HS-5 (cell line): ENCODE measurements at places on chromosomes 3 and 15.

GRCh38 chr15:46918462-46919140 lies 798.7 kb upstream of the SEMA6D start:
- DNase-seq: no peak

- DNase-seq: no peak
Observed at GRCh38 chr3:172239218-172239790, 199.9 kb downstream of the FNDC3B start.

DNA sequence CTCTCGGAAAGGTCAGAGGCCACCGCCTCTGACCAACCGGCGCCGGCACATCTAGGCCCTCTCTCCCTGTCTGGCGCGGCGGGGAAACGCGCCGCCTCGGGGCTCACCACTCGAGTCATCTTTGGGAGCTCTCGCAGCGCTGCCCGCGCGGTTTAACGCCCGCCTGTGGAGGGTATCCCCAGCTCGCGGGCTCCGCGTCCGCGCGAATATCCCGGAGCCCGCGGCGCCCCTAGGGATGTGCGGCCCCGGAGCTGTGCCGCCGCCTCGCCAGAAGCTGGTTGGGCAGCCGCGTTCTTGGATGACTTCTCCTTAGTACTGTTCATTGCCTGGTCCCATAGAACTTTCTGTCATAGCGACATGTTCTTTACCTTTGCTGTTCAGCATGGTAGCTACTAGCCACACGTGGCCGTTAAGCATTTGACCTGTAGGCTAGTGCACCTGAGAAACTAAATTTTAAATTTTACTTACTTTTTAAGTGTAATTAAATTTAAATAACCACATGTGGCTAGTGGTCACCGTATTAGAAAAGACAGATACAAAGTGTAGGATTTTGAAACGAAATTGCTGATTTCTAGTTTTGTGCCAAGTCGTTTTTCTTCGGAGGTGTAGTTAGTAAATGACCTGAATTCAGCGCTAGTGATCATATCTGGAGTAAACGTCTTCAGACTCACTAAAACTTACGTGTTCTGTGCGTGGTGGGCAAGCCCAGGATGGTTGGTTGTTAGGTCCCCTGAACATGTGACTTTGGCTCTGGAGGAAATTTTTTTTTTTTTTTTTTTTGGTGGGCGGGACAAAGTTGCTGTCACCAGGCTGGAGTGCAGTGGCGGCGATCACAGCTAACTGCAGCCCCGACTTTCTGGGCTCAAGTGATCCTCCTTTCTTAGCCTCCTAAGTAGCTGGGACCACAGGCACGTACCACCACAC lies 835 bp downstream of the ARIH2 start:
- no peak for DNase-seq

DNA sequence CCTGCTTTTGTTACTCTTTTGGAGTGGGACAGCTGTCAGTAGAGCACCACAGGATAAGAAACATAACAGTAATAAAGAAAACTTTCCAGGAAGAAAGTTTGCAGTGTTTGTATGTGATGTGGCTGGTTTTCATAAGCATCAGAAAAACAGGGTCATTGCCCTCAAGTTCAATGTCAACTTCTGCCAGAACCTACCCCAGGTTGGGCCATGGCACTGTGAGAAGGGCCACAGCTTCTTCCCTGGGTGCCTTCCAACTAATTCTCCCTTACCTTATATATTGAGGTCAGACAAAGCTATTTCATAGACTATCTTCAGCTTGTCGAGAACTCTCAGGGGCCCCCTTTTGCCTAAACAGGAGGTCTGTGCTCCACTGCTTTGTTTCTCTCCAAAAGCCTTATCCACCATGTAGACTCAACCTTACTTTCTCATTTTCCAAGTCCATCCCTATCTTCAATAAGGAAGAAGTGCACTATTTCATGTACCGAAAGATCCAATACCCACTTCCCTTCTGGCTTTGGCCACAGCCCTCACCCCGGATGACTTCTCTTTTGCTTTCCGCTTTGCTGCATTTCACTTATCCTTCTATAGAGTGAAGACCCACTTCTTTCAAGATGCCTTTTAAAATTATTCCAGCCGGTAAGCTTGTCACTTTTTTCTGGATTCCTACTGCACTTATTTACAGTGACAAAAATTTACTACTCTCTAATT lies 38.2 kb upstream of the PLCL2 start:
- no peak for DNase-seq

DNA sequence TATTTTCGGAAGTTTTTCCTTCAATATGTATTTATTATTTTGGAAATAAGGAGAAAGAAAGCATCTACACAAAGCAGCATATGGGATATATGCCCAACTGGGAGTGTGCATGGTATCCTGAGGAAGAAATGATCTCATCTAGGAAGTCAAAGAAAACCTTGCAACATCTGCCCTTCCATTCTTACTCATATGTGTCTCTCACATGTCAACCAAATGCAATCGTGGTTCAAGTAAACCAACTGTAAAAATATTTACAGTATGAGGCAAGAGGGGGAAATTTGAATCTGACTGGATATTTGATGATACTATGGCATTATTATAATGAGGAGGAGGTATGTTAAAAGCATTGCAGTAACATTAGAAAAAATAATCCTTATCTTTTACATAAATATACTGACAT lies 3.2 kb upstream of the SCG3 start:
- peak; percentile 37 for DNase-seq

GRCh38 chr3:78762121-78762520 lies 1005.7 kb downstream of the ROBO1 start:
- no peak for DNase-seq

DNA sequence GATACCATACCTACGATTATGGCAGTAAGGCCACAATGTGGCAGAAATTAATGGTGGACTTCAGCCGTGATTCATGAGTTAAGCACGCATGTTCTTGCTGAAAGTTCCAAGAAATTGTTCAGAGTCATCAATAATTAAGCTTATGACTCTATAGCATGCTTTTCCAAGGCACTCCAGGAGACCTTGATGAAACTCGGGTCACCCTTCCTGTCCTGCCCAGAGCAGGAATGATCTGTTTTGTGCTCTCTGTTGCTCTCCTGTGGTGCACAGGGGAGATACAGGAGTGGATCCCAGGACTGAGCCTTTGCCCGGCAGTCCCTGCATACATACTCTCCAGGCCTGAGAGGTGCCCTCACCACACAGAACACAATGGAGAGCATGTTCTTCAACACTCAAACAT lies 141.6 kb upstream of the SLC2A2 start:
- peak; percentile 66 for DNase-seq

- no peak for DNase-seq
Observed at GRCh38 chr3:105323274-105323599, 43.5 kb upstream of the ALCAM start.

DNA sequence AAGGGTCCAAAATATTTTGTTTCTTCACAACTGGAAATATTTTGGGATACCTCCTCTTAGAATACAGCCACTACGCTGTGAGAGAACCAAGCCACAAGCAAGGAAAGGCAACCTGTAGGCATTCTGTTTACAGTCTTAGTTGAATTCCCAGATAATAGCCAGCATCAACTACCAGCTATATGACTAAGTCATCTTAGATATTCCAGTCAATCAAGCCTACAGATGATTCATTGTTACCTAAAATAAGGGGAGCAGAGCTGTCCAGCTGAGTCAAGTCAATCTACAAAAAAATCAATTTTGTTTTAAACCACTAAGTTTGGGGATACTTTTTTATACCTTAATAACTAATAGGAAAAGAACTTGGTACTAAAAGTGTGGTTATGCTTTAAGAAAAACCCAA lies 526.4 kb upstream of the DPPA4 start:
- no peak for DNase-seq

- DNase-seq: no peak
Observed at GRCh38 chr15:67976506-67977073, 77.5 kb upstream of the PIAS1 start.

DNA sequence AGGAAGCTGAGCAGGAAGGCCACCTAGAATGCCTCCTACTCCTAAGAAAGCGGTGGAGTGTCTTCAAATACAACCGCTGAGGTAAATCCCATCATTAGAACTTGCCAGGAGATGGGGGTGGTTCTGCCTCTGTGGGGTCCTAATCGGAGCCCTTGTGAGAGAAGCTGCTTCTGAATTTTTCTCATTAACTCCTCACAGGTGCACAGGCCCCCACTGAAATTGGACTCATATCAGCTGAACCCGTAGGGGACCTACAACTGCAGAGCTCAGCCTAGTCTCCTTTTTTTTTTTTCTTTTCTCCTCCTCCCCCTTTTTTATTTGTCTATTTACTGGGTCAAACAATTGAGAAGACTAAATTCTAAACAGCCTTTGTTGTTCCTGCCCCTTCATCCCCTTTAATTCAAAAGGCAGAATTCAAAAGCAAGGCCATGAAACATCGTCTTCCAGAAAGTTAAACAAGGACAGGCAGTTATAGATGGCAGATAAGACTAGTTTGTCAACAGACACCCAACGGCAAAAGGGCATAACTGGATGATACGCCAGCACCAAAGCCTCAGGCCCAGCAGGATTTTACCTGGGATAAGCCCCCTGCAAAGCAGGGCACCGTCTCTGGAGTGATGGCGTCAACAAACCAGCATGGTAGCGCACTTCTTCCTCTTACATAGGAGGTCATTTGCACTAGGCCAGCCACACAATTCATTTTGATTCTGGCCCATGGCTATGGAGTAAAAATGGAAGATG lies 213.7 kb upstream of the HES1 start:
- no peak for DNase-seq

GRCh38 chr15:83612226-83612625 lies 41.7 kb upstream of the ADAMTSL3 start:
- no peak for DNase-seq

- DNase-seq: no peak
Observed at GRCh38 chr15:30929064-30929669, 25.5 kb downstream of the FAN1 start.

- no peak for DNase-seq
Observed at GRCh38 chr15:63602595-63602994, 5.4 kb downstream of the FBXL22 start.

DNA sequence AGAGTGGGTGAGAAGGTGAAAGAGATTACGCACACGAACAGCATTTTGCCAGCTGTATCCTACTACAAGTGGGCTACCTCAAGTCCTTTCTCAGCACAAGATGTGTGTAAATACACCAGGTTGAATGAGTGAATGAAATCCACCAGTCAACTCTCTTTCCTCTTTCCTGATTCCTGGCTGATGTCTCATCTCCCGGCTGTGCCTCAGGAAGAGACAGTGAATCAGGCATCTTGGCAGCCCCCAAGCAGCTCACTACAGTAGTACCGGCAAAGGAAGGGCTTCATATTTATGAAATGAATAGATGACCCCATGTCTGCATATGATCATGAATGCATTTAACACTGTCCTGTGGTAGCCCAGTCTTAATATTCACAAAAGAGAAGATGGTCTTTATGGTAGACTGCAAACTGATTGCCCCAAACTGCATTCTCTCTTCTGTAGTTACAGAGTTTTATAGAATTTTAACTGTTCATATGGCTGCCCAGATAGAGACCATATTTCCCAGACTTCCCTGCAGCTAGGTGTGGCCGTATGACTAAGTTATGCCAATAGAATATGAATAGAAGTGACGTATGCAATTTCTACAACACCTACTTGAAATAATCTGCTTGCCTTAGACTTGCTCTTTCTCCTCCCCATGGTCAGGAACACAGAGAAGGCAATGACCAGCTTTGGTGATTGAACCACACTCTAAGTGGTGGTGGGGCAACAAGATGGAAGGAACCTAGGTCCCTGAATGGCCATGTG lies 22.7 kb downstream of the MGLL start:
- DNase-seq: peak; percentile 94

- DNase-seq: no peak
Observed at GRCh38 chr3:23547905-23548650, 257.7 kb upstream of the UBE2E1 start.

GRCh38 chr3:27591312-27592210 lies 107.4 kb upstream of the SLC4A7 start:
- no peak for DNase-seq

DNA sequence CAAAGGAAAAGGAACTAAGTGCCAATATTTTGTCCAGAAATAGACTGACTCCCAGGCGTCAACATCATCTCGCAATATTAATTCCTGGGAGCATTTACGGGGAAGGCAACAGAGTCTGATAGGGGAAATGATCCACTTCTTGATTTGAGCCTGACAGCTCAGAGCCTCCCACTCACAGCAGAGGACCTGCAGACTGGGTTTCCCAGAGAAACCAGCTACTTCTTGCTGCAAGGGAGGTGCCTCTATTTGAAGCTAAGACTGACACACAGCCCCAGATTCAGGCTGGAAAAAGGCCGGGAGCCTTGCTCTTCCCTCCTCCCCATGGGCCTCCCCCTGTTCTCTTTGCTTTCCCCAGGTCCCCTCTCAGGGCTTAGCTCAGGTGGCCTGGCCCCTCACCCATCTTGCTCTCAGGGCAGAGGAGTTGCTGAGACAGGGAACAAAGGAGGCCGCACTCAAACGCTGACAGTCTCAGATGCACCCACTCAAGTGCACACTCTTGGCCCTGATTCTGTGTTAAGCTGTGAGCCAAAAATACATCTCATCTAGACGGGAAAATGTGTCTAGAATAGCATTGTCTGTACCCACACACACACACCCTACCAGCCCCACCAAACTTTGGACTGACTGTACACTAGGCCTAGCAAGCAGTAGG lies 49.8 kb upstream of the DCLK3 start:
- DNase-seq: no peak

DNA sequence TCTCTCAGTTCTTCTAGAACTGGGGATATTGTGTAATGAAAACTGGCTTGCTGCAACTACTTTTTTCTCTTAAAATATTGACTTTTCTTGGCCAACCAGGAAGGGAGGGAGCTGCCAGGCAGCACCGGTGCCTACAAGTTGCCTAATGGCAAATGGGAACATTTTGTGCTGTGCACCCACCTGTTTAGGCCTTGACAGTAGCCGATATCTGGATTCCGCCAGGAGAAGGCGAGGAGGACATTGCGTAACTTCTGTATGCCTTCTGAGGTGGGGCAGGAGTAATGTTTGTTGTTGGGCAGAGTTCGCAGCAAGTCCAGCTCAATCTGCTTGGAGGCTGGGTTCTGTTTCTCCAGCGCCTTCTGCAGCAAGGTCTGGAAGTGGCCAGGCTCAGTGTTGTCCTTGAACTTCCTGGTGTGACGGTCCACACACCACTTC lies 64.9 kb downstream of the TBC1D2B start:
- DNase-seq: no peak

DNA sequence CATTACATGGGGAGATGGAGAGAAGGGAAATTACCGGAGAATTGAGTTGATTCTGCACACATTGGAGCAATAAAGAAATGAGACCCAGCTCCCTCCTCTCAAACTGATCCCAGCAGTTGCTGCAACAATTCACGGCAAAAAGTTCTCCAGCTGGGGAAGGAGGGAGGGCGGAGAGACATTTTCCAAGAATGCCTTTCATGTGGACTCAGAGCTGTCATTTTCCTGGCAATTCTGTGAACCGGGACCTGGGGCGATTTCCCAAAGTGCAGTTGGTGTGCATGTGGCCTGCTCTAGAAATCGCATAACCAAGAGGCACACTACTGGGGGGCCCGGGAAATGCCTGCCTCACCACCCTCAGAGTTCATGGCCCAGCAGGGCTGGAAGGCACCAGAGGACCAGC lies 48.7 kb upstream of the IREB2 start:
- no peak for DNase-seq

DNA sequence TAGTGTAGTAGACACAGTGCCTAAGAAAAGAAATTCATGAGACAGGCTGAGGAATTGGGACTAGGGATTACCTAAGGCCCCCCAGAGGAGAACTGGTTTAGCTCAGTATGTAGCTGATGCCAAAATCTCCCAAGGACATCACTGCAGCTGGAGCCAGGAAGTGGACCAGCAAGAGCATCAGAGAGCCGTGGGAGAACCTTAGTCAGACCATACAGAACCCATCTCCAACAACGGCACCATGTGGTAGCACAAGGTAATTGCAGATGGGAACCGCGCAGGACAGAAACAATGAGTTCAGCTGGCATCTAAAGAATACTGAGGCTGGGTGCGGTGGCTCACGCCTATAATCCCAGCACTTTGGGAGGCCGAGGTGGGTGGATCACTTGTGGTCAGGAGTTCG lies 81.7 kb downstream of the WNT5A start:
- DNase-seq: no peak
